ENCODE measurements at places on chromosomes 6 and 20.

GRCh38 chr6:45415315-45415714 is 37.6 kb upstream of the SUPT3H start:
- DNase-seq: no peak

DNA sequence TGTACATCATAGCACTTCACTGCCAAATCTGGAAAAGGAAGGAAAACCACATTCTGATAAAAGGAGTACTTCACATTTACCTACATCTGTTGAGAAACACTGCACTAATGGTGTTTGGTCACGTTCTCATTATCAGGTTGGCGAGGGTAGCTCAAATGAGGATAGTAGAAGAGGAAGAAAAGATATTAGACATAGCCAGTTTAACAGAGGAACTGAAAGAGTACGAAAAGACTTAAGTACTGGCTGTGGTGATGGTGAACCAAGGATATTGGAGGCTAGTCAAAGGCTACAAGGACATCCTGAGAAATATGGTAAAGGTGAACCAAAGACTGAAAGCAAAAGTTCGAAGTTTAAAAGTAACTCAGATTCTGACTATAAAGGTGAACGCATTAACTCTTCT is 32.0 kb upstream of the GJA10 start:
- no peak for DNase-seq

DNA sequence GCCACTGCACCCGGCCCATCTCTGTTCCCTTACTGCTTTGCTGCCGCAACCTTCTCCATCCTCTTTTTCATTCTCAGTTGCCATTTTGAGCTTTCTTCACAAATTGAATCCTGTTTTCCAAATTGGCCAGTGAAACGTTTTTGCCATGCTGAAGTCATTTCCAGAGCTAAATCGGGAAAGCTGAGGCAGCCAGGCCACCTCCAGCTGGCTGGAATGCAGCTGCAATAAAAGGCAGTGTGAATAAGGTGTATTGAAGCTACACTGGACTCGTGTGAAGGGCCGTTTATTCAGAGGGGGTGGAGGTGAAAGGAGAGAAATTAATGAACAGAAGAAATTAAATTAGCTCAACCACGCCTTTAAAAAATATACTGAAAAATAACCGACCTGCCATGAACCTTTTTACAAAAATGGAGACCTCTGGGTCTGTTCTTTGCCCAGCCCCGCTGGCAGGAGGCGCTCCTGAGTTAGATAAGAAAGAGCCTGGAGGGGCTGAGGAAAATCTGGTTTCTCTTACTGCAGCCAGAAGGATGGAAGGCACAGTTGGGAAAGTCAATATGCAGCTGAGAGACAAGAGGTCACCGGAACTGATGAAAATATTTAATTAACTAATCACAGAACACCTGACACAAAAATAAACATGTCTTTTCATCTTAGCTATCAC is 283.9 kb downstream of the FOXC1 start:
- no peak for DNase-seq

DNA sequence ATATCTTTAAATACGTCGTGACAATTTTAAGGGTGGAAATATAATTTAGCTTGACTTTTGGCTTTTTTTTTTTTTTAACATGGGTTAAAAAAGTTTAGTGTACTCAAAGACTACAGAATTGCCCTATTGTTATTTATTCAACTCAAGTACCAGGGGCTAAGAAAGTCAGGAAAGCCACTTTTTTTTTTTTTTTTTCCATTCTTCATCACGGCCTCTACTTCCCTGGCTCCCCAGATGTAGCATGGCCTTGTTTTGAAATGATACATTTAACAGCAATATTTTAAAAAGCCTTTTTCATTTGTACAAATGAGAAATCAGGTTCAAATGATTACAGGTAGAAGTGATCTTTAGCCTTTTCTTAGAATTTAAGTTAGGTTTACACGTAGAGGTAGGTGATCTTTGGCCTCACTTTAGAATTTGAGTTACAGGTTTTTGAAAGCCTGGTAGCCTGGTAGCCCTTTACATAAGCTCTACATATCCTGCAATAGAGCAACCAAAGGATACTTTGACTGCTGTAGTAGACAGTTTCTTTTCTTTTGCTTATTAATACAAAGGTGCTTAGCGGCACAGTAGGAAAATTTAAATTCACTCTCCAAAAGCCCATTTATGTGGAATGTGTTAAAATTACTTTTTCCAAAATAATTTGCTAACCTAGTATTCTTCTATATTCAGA is 160.5 kb upstream of the MMS22L start:
- DNase-seq: no peak

- DNase-seq: no peak
Observed at GRCh38 chr6:149065658-149066556, 251.6 kb upstream of the TAB2 start.

- no peak for DNase-seq
Observed at GRCh38 chr6:42260972-42261371, 43.3 kb upstream of the MRPS10 start.

- DNase-seq: no peak
Observed at GRCh38 chr20:1469925-1470571, 3.4 kb upstream of the NSFL1C start.

DNA sequence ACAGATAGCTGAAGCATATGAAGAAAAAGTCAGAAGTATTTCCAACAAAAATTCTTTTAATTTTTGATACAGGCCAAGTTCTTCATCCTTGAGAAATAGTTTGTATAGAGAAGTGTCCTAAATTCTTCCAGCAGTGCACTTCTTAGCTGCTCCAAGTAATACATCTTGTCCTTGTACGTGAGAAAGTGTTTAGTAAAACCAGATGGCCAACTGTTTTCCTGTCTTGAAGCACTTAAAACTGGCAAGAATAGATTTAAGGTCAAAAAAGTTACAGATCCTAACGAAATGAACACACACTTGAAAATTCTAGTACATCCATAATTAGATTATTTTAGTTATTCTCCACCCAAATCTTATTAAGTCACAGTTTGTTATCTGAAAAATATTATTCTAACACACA is 52.2 kb upstream of the HSF2 start:
- no peak for DNase-seq

DNA sequence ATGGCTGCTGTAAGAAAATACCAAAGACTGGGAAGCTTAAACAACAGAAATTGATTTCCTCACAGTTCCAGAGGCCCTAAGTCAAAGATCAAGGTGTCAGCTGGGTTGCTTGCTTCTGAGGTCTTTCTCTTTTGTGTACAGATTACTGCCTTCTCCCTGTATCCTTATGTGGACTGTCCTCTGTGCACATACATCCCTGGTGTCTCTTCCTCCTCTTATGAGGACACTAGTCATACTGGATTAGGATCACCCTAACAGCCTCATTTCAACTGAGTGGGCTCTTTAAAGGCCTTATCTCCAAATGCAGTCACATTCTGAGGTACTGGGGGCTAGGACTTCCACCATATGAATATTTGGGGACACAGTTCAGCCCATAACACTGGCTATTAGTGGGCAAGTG is 130.0 kb upstream of the DTNBP1 start:
- DNase-seq: no peak

GRCh38 chr6:137361701-137362100 is 132.5 kb downstream of the OLIG3 start:
- DNase-seq: no peak

DNA sequence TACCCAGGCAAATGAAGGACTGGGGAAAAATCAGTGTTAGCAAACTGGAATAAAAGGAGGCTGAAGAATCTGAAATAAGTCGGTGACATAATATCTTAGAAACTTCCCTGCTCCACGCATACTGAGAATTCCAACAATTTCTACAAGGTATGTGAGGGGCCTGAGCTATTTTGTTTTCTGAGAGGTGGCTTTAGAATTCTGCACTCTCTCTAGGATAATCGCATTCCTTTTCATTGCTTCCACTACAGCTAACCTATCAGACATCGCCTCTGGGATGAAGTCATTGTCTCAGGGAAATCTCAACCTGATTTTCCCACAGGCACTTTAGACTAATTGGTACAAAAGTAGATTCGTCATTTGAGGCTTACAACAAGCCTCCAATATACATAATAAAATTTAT is 740.8 kb downstream of the PHF3 start:
- no peak for DNase-seq

GRCh38 chr20:53073636-53074415 is 101.7 kb downstream of the TSHZ2 start:
- no peak for DNase-seq

GRCh38 chr20:37898233-37899104 is 4.5 kb upstream of the VSTM2L start:
- DNase-seq: no peak

GRCh38 chr6:34557228-34557627 is 1.1 kb upstream of the SPDEF start:
- no peak for DNase-seq

DNA sequence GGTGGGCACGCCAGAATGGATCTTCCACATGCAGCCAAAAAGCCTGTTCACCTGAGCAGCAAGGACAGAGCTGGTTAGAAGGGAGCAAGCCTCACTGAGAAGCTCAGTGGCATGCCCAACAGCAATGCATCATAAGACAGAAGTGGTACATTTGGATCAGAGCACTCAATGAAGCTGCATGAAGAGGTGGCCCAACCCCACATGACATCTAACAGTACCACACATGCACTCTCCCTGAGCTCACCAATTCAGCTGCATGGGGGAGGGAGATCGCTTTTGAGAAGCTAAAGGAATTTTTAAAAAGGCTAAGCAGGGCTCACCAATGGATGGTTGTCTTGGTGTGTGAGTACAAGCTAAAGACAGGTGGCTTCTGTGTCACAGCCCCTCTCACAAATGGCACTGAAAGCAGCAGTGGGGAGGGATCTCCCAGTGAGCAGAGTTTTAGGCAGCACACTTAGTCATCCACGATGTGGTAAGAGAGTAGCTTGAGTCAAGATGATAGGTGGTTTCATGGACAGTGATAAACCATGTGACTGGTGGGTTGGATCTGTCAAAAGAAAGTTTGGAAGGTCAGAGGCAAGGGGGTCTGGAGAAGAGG is 166.6 kb upstream of the TAB2 start:
- no peak for DNase-seq

DNA sequence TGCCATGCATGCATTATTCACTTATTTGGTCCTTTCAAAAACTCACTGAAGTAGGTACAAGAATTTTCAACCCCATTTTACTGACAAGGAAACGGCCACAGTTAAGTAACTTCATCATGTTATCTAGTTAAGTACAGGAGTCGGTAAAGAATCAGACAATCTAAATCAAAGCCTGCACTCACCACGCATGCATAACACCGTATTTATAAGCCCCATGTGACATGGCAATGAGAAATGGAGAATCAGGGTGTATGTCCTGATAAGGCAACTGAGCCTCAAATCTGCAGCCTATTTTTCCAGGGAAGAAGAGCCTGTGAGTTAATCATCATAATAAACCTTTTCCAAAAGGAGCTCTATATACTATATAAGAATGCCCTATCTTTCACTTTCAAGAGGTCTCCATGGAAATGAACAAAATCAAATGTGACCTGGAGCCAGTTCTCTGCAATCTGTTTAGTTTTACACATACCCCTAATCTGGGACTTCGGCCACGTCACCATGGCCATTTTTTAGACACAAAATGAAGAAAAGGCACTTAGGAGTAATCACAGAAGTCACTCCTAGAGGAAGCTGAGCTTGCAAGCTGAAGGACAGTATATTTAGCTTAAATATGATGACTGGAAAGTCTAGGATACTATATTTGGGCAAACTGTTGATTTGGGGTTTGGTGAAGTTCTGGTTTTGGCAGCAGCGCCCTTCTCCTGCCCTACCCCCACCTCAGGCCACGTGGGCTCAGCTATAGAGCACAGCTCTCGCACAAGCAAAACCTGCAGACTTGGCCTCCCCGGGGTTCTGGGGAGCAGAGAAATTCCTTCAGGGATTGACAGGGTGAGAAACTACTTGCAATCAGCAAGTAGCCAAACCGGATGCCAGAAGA is 19.2 kb downstream of the TRAM2 start:
- DNase-seq: no peak

DNA sequence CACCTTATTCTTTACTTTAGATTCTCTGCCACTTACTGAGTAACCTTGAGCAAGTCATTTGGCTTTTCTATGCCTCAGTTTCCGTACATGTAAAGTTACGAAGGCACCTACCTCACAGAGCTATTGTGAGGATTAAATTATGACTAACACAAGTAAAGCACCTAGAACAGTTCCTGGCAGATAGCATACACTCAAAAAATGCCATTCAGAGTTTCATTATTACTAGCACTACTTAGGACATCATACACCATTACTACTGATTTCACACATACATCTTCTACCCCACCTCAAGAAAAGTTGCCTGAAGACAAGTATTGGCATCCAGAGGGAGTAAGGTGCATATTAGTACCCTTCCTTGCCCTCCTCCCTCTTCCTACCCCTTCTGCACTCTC is 107.8 kb downstream of the OGFRL1 start:
- DNase-seq: no peak

DNA sequence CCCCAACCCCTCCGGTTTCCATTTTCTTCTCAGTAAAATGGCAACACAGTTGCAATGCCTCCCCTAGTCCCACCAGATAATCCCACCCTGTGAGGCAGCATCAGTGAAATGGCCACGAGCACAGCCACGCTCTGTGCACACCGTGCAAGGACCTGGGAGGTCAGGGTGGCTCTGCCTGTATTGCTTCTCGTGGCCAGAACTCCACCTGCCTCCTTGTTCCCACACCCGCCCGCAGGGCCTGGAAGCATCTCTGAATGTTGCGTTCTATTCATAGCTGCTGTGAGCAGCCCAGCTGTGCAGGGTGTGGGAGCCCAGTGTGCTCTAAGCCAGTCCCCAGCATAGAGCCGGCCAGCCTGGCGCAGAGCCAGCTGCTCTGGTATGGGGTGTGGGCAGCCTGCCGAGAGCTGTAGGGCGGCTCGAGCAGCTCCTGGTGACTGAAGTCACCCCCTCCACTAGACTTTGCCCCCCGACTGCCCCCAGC is 161.1 kb downstream of the DLL1 start:
- DNase-seq: no peak

GRCh38 chr6:6635291-6635690 is 46.8 kb downstream of the LY86 start:
- DNase-seq: no peak

DNA sequence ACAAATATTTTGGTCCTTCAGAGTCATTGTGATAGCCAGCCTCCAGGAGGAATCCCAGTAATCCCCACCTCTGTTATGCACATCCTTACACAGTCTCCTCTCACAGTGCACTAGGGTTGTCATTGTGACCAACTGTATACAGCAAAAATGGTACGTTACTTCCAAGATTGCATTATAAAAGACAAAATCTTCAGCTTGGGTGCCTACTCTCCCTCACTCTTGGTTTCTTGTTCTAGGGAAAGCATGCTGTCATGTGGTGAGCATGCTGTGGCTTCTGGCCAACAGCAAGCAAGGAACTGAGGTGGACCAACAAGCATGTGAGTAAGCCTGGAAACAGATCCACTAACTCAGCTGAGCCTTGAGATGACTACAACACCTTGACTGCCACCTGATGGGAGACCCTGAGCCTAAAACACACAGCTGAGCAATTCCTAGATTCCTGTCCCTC is 130.1 kb upstream of the DST start:
- DNase-seq: no peak

GRCh38 chr6:40492187-40492586 is 95.0 kb downstream of the LRFN2 start:
- DNase-seq: no peak

- no peak for DNase-seq
Observed at GRCh38 chr6:131765804-131766135, 42.0 kb upstream of the ENPP1 start.
